ENCODE measurements at places on chromosomes 3 and 15.

- DNase-seq = no peak
These were observed 55.8 kb downstream of the SUMF1 start for GRCh38 chr3:4411236-4411635.

DNA sequence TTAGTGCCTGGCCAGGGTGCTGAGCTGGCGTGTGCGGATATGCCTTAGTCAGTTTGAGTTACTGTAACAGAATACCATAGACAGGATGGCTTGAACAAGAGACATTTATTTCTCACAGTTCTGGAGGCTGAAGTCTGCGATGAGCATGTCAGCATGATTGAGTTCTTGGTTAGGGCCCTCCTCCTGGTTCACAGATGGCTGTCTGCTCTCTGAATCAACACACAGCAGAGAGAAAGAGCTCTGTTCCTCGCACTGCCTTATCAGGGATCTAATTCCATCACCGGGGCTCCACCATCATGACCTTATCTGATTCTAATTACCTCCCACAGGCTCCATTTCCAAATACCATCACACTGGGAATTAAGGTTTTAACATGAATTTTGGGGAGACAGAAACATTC, 386.6 kb upstream of the DPH6 start:
- no peak for DNase-seq

DNA sequence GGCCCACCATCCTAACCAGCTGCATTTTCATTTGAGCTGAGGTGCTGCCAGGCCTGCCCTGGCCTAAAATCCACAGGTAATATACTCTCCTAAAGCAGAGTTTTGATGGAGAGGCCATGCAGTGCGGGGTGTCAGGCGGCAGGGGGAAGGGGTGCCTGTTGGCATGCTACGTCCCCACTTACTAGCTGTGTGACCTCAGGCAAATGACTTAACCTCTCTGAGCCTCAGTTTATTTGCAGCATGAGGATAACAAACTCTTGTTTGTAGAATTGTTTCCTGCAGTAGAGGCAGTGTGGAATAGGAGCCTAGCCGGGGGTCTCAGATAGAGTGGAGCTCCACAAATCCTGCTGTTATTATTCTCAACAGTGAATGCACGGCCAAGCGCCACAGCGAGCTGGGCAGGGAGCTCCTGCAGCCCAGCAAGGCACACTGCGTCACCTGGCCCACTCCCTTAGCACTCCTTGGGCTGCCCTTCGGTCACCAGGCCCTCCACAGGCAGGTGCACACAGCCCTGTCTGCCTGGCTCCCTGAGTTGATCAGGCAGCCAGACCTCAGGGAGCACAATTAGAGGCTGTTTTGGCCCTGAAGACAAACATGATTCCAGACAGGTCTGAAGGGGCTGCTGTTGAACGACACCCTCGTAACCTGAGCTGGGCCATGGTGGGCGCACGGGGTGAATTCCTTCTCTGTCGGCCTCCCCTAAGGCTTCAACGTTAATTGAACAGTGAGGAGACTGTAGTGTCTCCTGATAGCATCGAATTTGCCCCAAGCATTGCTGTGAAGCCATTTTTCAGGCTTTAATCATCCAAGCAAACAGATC, 248.8 kb upstream of the LYSMD4 start:
- no peak for DNase-seq

DNA sequence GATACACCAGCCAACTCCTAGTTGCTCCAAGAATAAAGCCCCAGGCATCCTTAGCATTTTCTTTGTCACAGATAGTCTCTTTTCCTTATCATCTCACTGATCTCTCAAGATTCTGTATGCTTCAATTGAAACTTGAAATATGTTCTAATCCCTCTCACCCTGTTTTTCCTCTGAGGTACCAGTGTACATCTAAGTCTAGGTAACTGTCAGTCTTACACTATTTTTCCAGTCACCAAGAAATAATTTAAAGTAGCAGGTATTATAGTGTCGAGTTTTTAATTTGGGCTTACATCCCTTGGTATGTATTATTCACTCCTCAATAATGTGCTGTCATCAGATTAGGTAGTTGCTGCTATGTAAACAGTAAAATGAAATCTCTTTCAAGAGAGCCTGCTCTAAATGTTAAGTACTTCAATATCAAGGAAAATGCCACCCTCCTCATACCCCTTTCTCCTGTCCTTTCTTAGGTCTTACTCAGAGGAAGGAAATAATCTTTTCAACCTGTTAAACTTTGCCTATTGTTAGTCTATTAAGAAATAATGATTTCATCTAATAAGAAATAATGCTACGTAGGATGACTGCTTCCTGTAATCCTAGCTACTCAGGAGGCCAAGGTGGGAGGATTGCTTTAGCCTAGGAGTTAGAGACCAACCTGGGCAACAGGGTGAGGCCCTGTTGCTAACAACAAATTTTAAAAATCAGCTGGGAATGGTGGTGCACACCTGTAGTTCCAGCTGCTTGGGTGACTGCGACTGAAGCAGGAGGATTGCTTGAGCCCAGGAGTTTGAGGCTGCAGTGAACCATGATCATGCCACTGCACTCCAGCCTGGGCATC, 39.8 kb downstream of the TSC22D2 start:
- no peak for DNase-seq

- no peak for DNase-seq
These were observed 46.8 kb upstream of the RORA start for GRCh38 chr15:61275901-61276300.

GRCh38 chr15:60137711-60138396, 133.7 kb downstream of the FOXB1 start:
- no peak for DNase-seq

GRCh38 chr3:52609316-52609815, 73.0 kb downstream of the UQCC5 start:
- no peak for DNase-seq

DNA sequence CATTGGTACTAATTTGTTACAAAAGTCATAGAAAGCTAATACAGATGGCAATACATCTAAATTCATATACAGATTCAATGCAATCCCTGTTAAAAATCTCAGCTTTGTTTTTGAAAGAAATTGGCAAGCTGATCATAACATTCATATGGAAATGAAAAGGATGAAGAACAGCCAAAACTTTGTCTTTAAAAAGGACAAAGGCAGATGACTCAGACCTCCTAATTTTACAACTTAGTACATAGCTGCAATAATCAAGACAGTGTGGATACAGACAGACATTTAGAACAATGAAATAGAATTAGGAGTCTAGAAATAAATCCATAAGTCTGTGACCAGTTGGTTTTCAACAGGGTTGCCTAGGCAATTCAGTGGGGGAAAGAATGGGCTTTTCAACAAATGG, 63.3 kb downstream of the AQP9 start:
- no peak for DNase-seq

DNA sequence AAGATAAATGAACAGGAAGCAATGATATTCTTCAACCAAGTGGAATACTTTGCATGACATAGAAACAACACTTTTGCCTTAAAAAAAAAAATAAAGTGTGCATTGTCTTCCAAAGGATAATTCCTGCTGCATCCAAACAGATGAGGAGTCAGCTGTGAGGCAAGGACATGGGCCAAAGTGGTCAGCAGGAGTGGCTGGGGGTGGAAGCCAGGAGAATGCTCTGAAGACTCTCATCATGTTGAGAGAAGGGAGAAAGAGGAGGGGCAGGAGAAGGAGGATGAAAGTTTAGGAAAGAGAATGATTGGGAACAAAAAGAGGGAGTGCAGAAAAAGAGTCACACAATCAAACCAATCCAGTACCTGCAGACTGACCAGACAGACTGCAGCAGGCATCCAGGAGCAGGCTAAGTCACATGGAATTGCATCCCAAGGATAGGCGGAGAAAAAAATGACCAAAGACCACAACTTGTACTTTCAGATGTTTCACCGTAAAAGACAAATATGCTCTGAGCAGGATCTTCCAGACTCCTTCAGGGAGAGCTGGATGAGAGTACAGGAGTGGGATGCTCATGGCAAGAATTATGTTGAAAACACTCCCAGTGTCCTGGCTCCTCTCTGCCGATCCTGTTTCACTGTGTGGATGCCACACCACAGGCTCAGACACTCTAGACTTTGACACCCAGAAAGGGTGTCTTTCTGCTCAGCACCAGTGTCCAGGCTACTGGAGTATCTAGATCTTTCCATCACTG, 11.9 kb downstream of the ABI3BP start:
- no peak for DNase-seq

GRCh38 chr3:170909129-170909903, 879 bp upstream of the EIF5A2 start:
- no peak for DNase-seq

DNA sequence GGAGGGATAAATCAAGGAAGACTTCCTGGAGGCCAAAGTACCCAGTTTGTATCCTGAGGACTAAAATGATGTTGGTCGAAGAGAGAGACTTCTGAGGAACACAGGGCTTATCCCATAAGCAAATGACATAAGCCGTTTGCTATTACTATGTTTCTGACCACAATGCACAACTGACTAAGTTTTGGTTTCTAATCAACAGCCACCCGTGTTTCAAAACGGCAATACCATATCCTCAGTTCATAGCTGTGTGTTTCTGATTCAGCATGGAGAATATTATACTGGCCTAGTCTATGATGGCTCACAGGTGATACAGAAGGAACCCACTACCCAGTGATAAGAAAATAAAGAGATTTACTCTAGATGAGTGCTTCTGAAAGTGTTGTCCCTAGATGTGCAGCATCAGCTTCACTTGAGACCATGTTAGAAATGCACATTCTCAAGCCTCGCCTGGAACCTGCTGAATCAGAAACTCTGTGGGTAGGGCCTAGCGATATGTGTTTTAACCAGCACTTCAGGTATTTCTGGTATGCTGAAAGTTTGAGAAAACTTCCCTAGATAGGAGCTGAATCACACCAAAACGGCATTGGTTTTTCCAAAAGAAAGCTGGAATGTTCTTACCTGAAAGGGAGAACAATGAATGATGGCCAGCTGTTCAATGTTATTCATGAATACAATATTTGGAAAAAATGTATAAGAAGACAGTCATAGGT, 639.7 kb upstream of the NR2F2 start:
- no peak for DNase-seq

- DNase-seq = no peak
These were observed 60.6 kb upstream of the ARNT2 start for GRCh38 chr15:80343554-80343992.

DNA sequence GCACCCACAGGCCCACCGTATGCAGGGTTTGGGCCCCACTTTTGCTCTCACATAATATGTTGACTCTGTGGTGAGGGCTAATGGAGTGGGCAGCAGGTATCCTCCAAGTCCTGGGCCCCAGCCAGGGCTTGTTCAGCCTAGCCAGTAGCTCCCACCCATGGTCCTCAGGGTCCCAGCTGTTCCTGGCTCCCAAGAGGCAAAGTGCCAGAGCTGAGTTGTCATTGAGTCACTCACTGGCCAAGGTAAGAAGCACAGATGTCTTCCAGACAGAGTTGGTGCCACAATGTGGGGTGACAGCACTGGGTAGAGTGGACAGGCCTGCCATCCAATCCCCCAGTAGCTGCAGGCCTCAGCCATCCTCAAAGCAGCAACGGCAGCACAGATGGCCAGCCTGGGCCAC, 4.3 kb downstream of the SHF start:
- DNase-seq = no peak

DNA sequence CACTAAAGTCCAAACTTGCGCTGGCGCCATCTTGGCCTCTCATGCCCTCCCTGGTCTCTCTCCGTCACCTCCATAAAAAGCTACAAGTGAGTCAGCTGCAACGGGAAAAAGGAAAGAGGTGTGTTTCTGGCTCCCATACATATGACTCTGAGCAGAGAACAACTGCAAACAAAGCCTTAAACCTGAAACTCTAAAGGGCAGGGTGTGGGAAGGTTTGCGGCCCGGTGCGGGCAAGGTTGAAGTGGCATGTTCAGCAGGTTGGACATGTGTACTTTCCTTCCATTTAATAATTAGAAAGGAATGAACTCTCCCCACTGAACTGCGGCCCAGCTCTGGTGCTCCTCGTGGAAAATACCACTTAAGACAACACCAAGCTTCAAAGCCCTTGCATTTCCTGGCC, 59.0 kb upstream of the PPARG start:
- DNase-seq = no peak

DNA sequence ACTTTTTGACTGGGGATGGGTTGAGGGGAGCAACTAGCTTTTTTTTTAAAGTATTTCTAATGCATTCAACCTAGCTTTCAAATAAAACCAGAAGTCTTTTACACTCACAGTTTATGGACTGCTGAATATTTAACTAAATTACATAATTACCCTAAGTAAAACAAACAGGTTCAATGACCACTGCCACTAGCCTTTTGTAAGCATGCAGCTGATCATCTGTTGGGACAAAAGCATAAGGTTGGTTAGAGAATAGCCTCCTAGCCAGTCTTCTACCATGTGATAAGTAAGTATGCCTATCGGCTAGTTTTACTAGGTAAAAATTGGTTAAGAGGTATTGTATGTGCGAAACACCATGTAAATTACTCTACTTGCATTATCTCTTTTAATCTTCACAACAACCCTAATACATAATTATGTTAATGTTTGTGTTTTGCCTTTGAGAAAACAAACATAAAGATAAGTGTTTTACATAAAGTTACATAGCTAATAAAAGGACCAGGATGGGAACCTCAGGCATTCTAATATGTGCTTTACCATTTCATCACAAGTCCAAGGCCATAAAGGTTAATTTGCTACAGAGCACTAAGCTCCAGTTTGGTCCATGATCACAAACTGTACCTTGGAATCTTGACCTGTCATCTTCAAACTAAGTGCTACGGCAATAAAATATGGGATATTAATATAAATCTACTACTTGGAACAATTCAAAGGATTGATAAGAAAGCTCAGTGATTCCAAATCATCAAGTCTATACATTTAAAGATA, 13.2 kb downstream of the PFN2 start:
- no peak for DNase-seq

DNA sequence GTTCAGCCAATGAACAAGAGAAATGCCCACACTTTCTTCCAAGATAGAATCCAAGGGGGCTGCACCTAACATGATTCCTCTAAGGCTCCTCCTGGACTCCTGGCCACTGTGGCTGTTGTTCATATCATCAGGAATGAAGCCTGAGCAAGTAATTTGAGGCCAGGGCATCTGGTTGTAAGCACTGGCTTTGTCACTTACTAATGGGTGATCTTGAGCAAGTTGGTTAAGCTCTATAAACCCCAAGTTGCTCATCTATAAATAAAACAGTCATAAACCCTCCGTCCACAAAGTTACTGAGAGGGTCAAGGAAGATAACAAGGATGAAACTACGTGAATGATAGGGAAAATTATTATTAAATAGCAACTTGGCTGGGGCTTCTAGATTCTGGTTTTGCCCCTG, 58.3 kb downstream of the CDC25A start:
- no peak for DNase-seq

DNA sequence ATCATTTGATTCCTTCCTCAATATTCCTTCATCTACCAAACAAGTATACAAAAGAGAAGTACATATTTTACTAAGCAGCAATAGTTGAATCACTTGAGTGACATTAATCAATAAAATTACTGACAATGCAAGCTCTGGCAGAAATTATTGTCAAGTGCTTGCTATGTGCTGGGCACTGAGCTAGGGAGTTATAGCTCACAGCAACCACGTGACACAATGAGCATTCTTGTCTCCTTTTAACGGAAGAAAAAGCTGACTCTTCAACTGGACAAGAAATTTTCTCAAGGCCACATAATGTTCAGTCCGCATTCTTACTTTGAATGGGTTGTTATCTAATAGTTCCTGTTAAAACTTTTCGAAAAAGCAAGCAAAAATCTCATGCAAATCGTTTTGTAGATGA, 500.1 kb downstream of the PYDC2 start:
- no peak for DNase-seq

- DNase-seq = no peak
These were observed 81.6 kb downstream of the STT3B start for GRCh38 chr3:31614162-31614921.

All from stimulated activated CD8-positive, alpha-beta memory T cell treated with anti-CD3 and anti-CD28 coated beads, Interleukin-12 subunit alpha, Interleukin-12 subunit beta, amount 100 ng/mL, for 1 hour (primary cell).